ENCODE measurements at places on chromosomes 6 and 20.

GRCh38 chr6:4907602-4908001 is 96.2 kb downstream of the RPP40 start:
- DNase-seq = no peak
- H3K4me3 ChIP-seq = no peak overlapping the region
- no peak overlapping the region for H3K27ac ChIP-seq
- no peaks in the 10 kb centered on the region for H3K36me3 ChIP-seq

DNA sequence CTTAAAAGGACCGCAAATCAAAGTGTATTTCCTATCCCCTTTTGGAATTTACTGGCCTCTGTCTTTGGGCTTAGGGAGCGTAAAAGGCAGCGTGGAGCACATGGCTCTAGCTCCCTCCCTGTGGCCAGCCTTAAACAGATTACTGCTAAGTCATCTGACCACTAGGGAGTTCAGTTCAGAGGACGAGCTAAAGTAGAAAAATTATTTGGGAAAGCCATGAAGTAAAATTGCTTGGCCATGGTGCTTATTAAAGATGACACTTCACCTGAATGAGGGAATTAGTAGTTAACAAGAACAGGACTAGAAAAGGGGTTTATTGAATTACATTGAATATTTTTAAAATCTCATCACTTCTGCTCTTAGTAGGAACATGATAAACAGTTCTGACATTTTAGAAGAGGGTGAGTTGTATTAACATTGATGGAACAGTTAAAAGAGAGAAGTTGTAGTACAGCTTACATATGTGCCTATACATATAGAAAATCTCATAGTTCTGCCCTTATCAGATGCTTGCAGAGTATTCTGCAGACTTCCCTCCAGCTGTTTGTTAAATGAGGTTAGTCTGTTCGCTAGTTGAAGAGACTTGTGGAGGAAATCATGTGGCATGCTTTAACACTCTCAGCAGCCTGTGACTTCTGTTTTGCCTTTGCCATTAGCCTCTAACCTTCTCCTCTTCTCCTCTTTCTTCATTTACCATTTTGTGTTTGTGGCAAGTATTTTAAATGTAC is 31.2 kb upstream of the MAPK13 start:
- H3K4me1 ChIP-seq = peaks cover 10% of the 10 kb centered on the region
- no peak overlapping the region for H3K27ac ChIP-seq
- no peaks in the 10 kb centered on the region for H3K27me3 ChIP-seq

DNA sequence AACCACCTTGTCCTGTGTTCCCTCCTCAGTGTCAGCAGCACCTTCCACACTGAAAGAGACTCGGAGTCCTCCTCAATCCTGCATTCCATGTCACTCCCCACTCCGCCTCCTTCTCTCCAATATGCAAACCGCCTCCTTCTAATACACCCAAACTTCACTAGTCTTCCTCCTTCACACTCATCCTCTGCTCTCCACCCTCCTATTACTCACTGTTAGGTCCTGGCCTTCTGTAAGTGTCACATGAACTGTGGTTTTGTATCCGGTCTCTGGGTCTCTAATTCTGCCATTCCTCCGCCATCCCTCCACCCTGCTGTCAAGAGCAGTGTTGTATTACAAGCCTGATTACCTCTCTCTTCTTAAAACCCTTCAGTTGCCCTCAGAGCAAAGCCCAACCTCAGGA is 200.5 kb upstream of the CDYL start:
- H3K27ac ChIP-seq = no peak overlapping the region
- no peaks in the 10 kb centered on the region for H3K27me3 ChIP-seq
- no peaks in the 10 kb centered on the region for H3K36me3 ChIP-seq
- DNase-seq = no peak
- H3K4me1 ChIP-seq = peaks cover 4% of the 10 kb centered on the region
- no peak overlapping the region for H3K4me3 ChIP-seq

DNA sequence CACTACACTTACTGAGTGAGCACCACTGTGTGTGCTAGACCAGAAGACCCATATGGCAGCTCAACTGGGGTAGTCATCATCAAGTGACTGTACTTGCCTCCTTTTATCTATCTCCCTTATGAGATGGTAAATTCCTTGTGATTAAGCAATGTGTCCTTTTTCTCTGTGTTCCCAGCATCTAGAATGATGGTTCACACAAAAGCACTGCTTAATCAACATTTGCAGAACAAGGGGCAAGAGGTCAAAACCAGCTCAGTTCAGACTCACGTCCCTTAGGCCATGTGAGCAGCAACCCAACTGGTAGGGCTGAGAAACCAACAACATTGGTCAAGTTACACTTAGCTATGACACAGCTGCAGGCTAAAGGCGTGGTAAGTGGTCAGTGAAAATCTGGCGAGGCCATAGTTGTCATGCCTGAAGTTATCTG is 10.0 kb downstream of the TRAM2 start:
- peak overlapping the region; percentile 58 for H3K27ac ChIP-seq
- DNase-seq = no peak
- peaks cover 40% of the 10 kb centered on the region for H3K4me1 ChIP-seq
- H3K4me3 ChIP-seq = no peak overlapping the region

- H3K4me3 ChIP-seq = no peak overlapping the region
- no peaks in the 10 kb centered on the region for H3K27me3 ChIP-seq
- no peaks in the 10 kb centered on the region for H3K4me1 ChIP-seq
- DNase-seq = no peak
- H3K27ac ChIP-seq = no peak overlapping the region
Measured at GRCh38 chr20:4465212-4465611, 256.5 kb upstream of the PRND start.

- H3K36me3 ChIP-seq = no peaks in the 10 kb centered on the region
- no peak for DNase-seq
- H3K27ac ChIP-seq = no peak overlapping the region
- peaks cover 26% of the 10 kb centered on the region for H3K4me1 ChIP-seq
- peaks cover 20% of the 10 kb centered on the region for H3K27me3 ChIP-seq
Measured at GRCh38 chr20:48124181-48124782, 339.0 kb upstream of the SULF2 start.

- no peak overlapping the region for H3K4me3 ChIP-seq
- H3K36me3 ChIP-seq = no peaks in the 10 kb centered on the region
- no peak overlapping the region for H3K27ac ChIP-seq
- H3K4me1 ChIP-seq = peaks cover 15% of the 10 kb centered on the region
Measured at GRCh38 chr20:38029453-38029852, 3.8 kb downstream of the TTI1 start.

DNA sequence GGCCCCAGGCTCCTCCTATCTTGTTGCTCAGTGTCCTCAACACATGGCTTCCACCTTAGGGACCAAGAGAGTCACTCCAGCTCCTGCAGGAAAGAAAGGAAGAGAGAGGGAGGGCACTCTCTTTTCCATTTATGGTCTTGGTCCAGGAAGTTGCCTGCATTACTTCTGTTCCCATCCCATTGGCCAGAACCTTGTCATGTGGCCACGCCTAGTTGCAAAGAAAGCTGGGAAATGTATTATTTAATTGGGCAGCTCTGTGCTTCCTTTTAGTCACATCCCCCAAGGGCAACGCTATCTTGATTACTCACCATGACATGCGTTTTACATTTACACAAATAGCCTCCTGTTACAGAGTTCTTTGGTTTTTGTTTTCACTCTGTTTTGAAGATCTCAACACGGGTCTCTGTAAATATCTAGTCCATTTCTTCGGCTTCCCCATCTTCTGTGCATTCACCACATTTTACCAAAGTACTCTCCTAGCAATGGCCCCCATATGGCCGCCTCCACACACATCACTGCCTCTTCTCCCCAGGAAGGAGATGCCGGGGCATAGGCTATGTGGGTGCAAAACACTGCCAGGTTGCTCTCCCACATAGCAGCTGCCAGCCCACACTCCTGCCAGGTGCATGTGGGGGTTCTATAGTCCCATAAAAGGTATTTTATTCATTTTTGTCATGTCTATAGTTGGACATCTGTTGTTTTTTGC is 35.7 kb upstream of the ZMYND8 start:
- H3K36me3 ChIP-seq = no peaks in the 10 kb centered on the region
- no peaks in the 10 kb centered on the region for H3K4me1 ChIP-seq
- H3K27ac ChIP-seq = peak overlapping the region; percentile 64
- DNase-seq = no peak

- no peaks in the 10 kb centered on the region for H3K36me3 ChIP-seq
- H3K27me3 ChIP-seq = no peaks in the 10 kb centered on the region
- H3K4me1 ChIP-seq = peaks cover 70% of the 10 kb centered on the region
- no peak for DNase-seq
Measured at GRCh38 chr20:37525810-37526209, 1.9 kb downstream of the BLCAP start.

DNA sequence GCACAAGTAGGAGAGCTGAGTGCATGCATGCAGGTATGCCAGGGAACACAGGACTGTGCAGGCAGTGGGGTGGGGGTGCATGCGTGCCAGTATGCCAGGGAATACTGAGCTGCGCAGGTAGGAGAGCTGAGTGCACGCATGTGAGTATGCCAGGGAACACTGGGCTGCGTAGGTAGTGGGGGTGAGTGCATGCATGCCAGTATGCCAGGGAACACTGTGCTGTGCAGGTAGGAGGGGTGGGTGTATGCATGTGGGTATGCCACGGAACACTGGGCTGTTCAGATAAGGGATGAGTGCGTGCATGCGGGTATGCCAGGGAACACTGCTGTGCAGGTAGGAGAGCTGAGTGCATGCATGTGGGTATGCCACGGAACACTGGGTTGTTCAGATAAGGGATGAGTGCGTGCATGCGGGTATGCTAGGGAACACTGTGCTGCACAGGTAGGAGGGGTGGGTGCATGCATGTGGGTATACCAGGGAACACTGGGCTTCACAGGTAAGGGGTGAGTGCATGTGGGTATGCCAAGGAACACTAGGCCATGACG is 77.4 kb downstream of the LRFN2 start:
- H3K27ac ChIP-seq = no peak overlapping the region
- DNase-seq = no peak
- no peaks in the 10 kb centered on the region for H3K4me1 ChIP-seq
- H3K36me3 ChIP-seq = no peaks in the 10 kb centered on the region
- no peaks in the 10 kb centered on the region for H3K27me3 ChIP-seq
- H3K4me3 ChIP-seq = no peak overlapping the region

DNA sequence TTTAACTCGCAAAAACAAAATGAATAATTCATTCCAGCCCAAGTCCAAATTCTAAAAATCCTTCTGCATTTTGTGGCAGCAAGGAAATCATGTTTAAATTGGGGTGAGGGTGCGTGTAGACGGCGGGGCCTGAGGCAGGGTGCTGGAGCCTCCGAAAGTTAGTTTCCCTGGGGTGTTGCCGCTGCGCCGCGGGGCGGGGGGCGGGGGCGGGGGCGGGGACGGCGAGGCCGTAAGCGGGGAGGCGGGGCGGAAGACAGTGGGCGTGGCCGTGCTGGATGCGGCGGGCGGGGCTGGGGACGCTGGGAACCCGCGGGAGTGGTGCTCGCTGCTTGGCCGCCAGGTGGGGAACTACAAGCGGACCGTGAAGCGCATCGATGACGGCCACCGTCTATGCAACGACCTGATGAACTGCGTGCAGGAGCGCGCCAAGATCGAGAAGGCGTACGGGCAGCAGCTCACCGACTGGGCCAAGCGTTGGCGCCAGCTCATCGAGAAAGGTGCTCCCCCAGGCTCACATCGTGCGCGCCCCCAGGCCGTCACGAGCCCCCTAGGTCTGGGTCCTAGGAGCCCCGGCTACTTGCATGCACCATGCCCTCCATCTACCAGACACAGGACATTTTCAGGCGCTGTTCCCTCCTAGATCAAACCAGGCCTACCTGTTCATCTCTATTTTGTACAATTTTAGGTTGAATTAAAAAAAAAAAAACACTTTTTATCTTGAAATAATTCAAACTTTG is 29.0 kb downstream of the SPDEF start:
- peaks cover 11% of the 10 kb centered on the region for H3K4me1 ChIP-seq
- no peaks in the 10 kb centered on the region for H3K27me3 ChIP-seq
- peak overlapping the region; percentile 30 for H3K4me3 ChIP-seq
- no peak overlapping the region for H3K27ac ChIP-seq
- DNase-seq = peak; percentile 98

GRCh38 chr6:8888468-8888867 is 453.1 kb upstream of the SLC35B3 start:
- DNase-seq = no peak
- H3K4me3 ChIP-seq = no peak overlapping the region
- H3K36me3 ChIP-seq = no peaks in the 10 kb centered on the region
- H3K27ac ChIP-seq = no peak overlapping the region
- no peaks in the 10 kb centered on the region for H3K4me1 ChIP-seq

DNA sequence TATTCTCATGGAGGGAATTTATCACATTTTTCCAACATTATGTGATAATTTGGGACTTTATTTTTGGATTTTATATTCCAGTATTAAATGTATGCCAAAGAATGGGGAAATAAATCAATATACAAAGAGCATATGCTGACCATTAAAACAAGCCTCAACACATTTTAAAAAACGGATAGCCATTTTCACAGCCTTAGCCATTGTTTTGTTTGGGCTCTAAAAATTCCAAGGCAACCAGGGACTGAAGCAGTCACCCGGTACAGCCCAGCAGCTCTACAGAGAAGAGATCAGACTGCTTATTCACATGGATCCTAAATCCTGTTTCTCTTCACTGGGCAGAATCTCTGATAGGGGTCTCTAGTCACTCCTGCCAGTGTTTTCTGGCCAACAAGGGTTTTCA is 150.2 kb upstream of the OGFRL1 start:
- no peak overlapping the region for H3K27ac ChIP-seq
- H3K4me3 ChIP-seq = no peak overlapping the region
- H3K36me3 ChIP-seq = no peaks in the 10 kb centered on the region
- no peaks in the 10 kb centered on the region for H3K4me1 ChIP-seq
- H3K27me3 ChIP-seq = no peaks in the 10 kb centered on the region

DNA sequence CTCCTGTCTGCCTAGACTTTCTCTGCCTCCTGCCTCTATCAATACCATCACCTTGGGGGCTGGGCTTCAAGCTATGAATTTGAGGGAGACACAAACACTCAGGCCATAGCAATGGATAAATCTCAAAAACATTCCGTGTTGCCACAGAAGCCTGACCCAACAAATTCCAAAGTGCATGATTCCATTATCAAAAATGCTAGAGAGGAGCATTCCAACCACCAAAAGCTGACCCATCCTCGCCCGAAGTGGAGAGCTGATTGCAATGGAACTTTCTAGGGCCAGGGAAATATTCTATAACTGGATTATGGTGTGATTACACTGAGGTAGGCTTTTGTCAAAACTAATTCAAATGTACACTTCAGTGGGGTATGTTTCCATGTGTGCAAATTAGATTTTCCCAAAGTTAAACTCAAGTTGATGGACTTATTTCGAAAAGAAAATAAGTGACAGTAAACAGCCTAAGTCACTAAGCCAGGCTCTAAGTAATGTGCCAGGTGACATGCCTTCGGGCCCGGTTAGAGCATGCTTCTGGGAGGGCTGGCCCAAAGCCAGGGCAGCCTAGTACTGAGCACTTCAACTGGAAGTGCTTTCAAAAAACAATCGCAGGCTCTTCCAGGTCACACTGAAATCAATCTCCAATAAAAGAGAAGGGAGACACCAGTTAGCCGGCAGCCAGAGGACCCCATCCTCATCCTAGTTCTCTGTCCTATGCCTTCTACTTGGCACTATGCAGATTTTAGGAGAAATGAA is 142.3 kb downstream of the TBXT start:
- H3K27me3 ChIP-seq = no peaks in the 10 kb centered on the region
- no peak overlapping the region for H3K27ac ChIP-seq
- H3K4me3 ChIP-seq = no peak overlapping the region
- DNase-seq = no peak
- no peaks in the 10 kb centered on the region for H3K36me3 ChIP-seq
